Cardiac muscle cell (in vitro differentiated cells and primary cell): ENCODE measurements at places on chromosomes 3 and 15. TPM values are rescaled to one million over a fixed set of nuclear protein-coding genes. Genes with fewer than 3 reads are reported as not detected.
A peak's percentile ranks its signal among the peaks of the same experiment; 100 is the strongest.

DNA sequence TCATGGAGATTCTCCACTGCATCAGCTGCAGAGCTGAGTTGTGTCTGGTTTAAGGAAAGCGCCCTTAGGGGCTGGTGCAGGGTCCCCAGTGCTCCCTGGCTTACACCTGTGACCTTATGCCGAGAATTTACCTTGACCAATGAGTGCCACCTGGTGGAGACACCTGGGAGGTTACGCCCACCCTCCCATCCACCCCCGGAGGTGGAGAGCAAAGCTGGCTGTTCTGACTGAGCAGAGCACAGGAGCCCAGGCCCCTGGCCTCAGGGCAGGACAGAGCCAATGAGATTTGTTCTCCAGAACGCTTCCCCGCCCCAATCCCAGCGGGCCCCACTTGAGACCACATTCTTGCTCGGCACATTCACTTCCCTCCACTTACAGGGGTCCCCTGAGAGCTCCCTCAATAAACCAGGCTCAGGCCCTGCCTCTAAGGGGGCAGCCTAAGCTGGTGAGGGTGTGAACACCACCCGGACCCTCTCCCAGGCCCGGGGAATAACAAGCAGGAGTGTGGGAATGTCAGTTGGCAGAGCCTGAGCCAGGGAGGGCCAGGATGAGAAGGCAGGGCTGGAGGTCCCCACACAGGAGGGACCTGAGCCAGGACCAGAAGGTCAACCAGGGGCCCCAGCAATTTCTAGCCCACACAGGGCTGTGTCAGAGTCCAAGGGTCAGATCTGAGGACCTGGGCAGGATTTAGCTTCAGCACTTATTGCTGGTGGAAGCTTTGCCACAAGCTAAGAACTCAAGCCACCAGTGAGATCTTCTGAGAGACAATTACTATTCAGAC lies 117.1 kb downstream of the TPRA1 start:
- no peak overlapping the region for H3K4me3 ChIP-seq
- H3K4me1 ChIP-seq: no peaks in the 10 kb centered on the region
- no peaks in the 10 kb centered on the region for H3K36me3 ChIP-seq
- peak; percentile 43 for DNase-seq
- no peak overlapping the region for H3K27ac ChIP-seq

- no peaks in the 10 kb centered on the region for H3K27me3 ChIP-seq
- H3K4me1 ChIP-seq: peaks cover 9% of the 10 kb centered on the region
- no peak overlapping the region for H3K4me3 ChIP-seq
- H3K36me3 ChIP-seq: no peaks in the 10 kb centered on the region
- DNase-seq: peak; percentile 49
These were observed 71.3 kb upstream of the THSD4 start for GRCh38 chr15:71044006-71044405.

DNA sequence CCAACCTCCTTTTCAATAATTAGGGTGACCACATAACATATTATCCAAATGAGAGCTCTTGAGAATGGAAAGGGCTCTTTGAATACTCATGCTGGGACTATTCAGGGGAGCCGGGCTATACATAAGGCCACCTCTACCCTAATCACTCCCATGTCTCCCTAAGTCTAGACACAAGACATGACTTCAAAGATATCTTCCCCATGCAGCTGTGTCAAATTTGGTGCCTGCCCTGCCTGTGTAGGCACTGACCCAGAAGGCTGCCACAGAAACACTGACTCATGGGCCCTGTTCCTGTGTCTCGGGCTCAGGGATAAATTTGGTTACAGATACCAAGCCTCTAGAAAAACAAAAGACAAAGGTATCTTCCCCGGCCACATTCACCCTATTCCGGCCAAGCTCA lies 70.3 kb downstream of the MYLK start:
- H3K36me3 ChIP-seq: no peaks in the 10 kb centered on the region
- H3K4me1 ChIP-seq: no peaks in the 10 kb centered on the region
- H3K4me3 ChIP-seq: no peak overlapping the region
- DNase-seq: no peak
- H3K27me3 ChIP-seq: no peaks in the 10 kb centered on the region

GRCh38 chr3:57952208-57952631 lies 56.0 kb upstream of the FLNB start:
- H3K4me1 ChIP-seq: peaks cover 16% of the 10 kb centered on the region
- peak; percentile 97 for DNase-seq
- H3K27me3 ChIP-seq: no peaks in the 10 kb centered on the region
- no peak overlapping the region for H3K4me3 ChIP-seq

GRCh38 chr15:58360421-58361090 lies 71.2 kb upstream of the LIPC start:
- no peaks in the 10 kb centered on the region for H3K27me3 ChIP-seq
- H3K36me3 ChIP-seq: no peaks in the 10 kb centered on the region
- no peak for DNase-seq
- peaks cover 2% of the 10 kb centered on the region for H3K4me1 ChIP-seq
- H3K4me3 ChIP-seq: no peak overlapping the region

- H3K27ac ChIP-seq: no peak overlapping the region
- peaks cover 16% of the 10 kb centered on the region for H3K27me3 ChIP-seq
- DNase-seq: no peak
- H3K36me3 ChIP-seq: no peaks in the 10 kb centered on the region
- peaks cover 8% of the 10 kb centered on the region for H3K4me1 ChIP-seq
These were observed 148.0 kb downstream of the RPLP1 start for GRCh38 chr15:69600556-69601085.

CTXN2 gene
- 0.06 TPM in 1 of 2 replicates, not detected in the other for polyA plus RNA-seq

DNA sequence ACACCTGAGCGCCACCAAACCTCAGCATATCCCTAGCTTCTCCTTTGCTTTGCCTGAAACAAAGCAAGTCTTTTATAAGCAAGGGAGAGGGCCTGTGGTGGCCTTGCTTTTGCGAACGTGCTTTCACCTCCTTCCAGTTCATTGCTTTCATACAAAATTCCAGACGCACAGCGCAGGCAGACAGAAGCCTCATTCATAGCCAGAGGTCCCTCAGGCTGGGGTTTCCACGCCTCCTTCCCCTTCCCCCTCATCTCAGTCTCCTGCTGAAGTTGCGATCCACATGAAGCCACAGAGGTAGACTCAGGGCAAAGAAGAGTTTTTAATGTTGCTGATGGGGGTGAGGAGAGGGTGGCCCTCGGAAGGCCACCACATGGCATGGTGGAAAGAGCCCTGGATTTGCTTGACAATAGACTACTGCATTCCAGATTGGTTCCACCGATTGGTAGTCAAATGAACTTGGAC lies 59.4 kb upstream of the FLNB start:
- no peak overlapping the region for H3K4me3 ChIP-seq
- peaks cover 21% of the 10 kb centered on the region for H3K4me1 ChIP-seq
- no peak overlapping the region for H3K27ac ChIP-seq
- no peaks in the 10 kb centered on the region for H3K36me3 ChIP-seq
- DNase-seq: no peak

GRCh38 chr3:112115161-112115739 lies 17.8 kb downstream of the GCSAM start:
- H3K27ac ChIP-seq: no peak overlapping the region
- peaks cover 6% of the 10 kb centered on the region for H3K36me3 ChIP-seq
- no peak overlapping the region for H3K4me3 ChIP-seq
- H3K4me1 ChIP-seq: peaks cover 10% of the 10 kb centered on the region

- no peak for DNase-seq
- no peaks in the 10 kb centered on the region for H3K36me3 ChIP-seq
- H3K27ac ChIP-seq: no peak overlapping the region
- no peaks in the 10 kb centered on the region for H3K27me3 ChIP-seq
- H3K4me3 ChIP-seq: no peak overlapping the region
These were observed 197.2 kb downstream of the KCNAB1 start for GRCh38 chr3:156317462-156318074.

- peak overlapping the region; percentile 99 for H3K27ac ChIP-seq
- no peaks in the 10 kb centered on the region for H3K27me3 ChIP-seq
- peak overlapping the region; percentile 99 for H3K4me3 ChIP-seq
- H3K4me1 ChIP-seq: peaks cover 47% of the 10 kb centered on the region
- H3K36me3 ChIP-seq: no peaks in the 10 kb centered on the region
- peak; percentile 37 for DNase-seq
These were observed 1.0 kb upstream of the RBPMS2 start for GRCh38 chr15:64776402-64776786.
